ENCODE measurements at places on chromosomes 2 and 18. TPM values are rescaled to one million over a fixed set of nuclear protein-coding genes. Genes with fewer than 3 reads are reported as not detected.

GRCh38 chr2:39225567-39225966, 18.2 kb downstream of the CDKL4 start:
- H3K36me3 ChIP-seq = no peaks in the 10 kb centered on the region
- H3K4me1 ChIP-seq = peaks cover 15% of the 10 kb centered on the region
- H3K27me3 ChIP-seq = no peaks in the 10 kb centered on the region
- H3K4me3 ChIP-seq = no peak overlapping the region
- H3K27ac ChIP-seq = no peak overlapping the region

- H3K27ac ChIP-seq = no peak overlapping the region
- H3K27me3 ChIP-seq = no peaks in the 10 kb centered on the region
- H3K4me1 ChIP-seq = no peaks in the 10 kb centered on the region
- no peak overlapping the region for H3K4me3 ChIP-seq
Observed at GRCh38 chr2:233828546-233829192, 25.7 kb downstream of the HJURP start.

GRCh38 chr2:15702452-15702851, 110.8 kb downstream of the DDX1 start:
- peaks cover 2% of the 10 kb centered on the region for H3K27me3 ChIP-seq
- no peaks in the 10 kb centered on the region for H3K4me1 ChIP-seq
- H3K4me3 ChIP-seq = no peak overlapping the region
- no peak overlapping the region for H3K27ac ChIP-seq
- no peak for DNase-seq

DNA sequence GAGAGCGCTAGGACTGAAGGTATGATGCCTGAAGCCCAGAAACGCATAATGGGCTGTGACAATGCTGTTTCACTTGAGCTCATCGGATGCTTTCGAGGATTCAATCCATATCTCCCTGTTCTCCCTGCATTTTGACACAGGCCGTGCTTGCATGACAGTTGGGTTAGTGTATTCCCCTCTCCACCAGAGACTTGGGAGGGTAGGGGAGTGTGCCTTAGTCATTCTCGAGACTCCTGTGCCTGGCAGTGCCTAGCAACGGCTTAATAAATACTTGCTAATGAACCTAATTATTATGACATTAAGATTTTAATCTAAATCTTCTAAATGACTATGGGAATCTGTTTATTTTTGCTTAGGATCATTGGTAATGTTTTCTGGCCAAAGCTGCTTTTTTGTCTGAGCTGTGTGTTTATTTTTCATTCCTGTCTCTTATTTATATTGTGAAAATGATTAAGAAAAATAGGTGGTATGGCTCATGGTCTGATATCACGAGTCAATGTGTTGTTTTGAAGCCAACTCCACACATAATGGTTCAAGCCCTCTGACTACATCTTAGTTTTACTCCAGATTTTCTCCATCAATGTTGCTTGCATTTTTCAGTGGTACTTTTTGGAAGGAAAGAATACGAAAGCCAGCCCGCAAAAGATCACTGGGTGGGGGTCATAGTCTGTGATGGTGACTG, 61.3 kb downstream of the NEDD4L start:
- H3K4me1 ChIP-seq = peaks cover 4% of the 10 kb centered on the region
- H3K36me3 ChIP-seq = no peaks in the 10 kb centered on the region
- H3K4me3 ChIP-seq = no peak overlapping the region
- peaks cover 8% of the 10 kb centered on the region for H3K27me3 ChIP-seq
- no peak overlapping the region for H3K27ac ChIP-seq

GRCh38 chr18:55585920-55586561, 2.0 kb downstream of the TCF4 start:
- no peak for DNase-seq
- H3K36me3 ChIP-seq = peaks cover 2% of the 10 kb centered on the region
- H3K27me3 ChIP-seq = peaks cover 62% of the 10 kb centered on the region
- peaks cover 19% of the 10 kb centered on the region for H3K4me1 ChIP-seq
- no peak overlapping the region for H3K27ac ChIP-seq

DNA sequence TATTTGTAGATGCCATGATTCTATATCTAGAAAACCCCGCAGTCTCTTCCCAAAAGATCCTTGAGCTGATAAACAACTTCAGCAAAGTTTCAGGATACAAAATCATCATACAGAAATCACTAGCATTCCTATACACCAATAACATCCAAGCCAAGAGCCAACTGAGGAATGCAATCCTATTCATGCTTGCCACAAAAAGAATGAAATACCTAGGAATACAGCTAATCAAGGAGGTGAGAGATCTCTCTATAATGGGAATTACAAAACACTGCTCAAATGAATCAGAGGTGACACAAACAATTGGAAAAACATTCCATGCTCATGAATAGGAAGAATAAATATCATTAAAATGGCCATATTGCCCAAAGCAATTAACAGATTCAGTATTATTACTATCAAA, 551.4 kb upstream of the SLC39A10 start:
- no peak overlapping the region for H3K4me3 ChIP-seq
- H3K36me3 ChIP-seq = no peaks in the 10 kb centered on the region

- peaks cover 89% of the 10 kb centered on the region for H3K4me1 ChIP-seq
- H3K27me3 ChIP-seq = no peaks in the 10 kb centered on the region
- DNase-seq = no peak
Observed at GRCh38 chr2:143139835-143140393, 10.7 kb downstream of the ARHGAP15 start.

- no peak for DNase-seq
- no peaks in the 10 kb centered on the region for H3K4me1 ChIP-seq
- no peak overlapping the region for H3K4me3 ChIP-seq
- no peak overlapping the region for H3K27ac ChIP-seq
- H3K27me3 ChIP-seq = no peaks in the 10 kb centered on the region
Observed at GRCh38 chr18:58095222-58095621, 51.2 kb downstream of the NEDD4L start.

GRCh38 chr2:44974064-44974715, 32.7 kb downstream of the SIX3 start:
- peaks cover 16% of the 10 kb centered on the region for H3K27me3 ChIP-seq
- H3K27ac ChIP-seq = no peak overlapping the region
- no peaks in the 10 kb centered on the region for H3K4me1 ChIP-seq
- H3K4me3 ChIP-seq = no peak overlapping the region
- DNase-seq = peak; percentile 33

DNA sequence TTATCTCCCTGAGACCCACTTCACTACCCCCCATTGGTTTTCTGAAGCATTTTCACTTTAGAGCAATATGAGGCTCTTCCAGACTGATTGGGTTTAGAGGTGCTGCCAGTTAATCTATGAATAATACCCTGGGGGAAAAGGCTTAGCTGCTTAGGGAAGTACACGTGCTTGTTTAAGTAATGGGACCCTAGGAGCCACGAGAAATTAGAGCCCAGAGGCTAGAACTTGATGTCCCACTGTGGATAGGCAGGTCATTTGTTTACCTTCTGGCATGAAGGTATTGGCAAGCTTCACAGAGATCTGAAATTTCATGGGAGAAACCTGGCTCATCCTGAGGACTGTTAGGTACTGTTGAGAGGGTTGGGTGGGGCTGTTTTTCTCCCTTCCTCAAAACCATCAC, 59.7 kb downstream of the CLIP4 start:
- H3K4me1 ChIP-seq = peaks cover 5% of the 10 kb centered on the region
- H3K4me3 ChIP-seq = no peak overlapping the region
- peaks cover 15% of the 10 kb centered on the region for H3K36me3 ChIP-seq
- no peak for DNase-seq

DNA sequence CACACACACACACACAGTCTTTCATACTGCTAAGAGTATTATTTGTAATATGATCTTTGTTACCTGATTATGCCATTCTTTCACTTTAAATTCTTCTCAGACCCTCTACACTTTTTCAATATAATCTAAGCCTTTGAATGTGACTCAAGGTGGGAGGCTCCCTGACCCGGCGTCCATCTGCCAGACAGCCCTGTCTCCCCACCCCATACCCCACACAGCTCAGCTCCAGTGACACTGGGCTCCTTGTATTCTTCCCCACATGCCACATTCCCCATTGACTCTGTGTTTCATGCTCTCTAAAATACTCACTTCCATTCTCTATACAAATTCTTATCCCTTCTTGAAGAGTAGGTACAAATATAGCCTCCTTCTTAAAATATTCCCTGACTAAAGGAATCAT, 442.2 kb downstream of the TGIF1 start:
- no peak overlapping the region for H3K4me3 ChIP-seq
- peaks cover 8% of the 10 kb centered on the region for H3K27me3 ChIP-seq
- DNase-seq = no peak
- H3K27ac ChIP-seq = no peak overlapping the region
- H3K4me1 ChIP-seq = no peaks in the 10 kb centered on the region
- no peaks in the 10 kb centered on the region for H3K36me3 ChIP-seq

- no peaks in the 10 kb centered on the region for H3K27me3 ChIP-seq
- H3K36me3 ChIP-seq = no peaks in the 10 kb centered on the region
- DNase-seq = no peak
Observed at GRCh38 chr2:237131749-237132533, 46.3 kb downstream of the COPS8 start.

- H3K4me3 ChIP-seq = peak overlapping the region; percentile 90
- peaks cover 19% of the 10 kb centered on the region for H3K36me3 ChIP-seq
- H3K27me3 ChIP-seq = no peaks in the 10 kb centered on the region
- H3K27ac ChIP-seq = peak overlapping the region; percentile 84
- DNase-seq = peak; percentile 30
Observed at GRCh38 chr2:11746807-11747459, 501 bp downstream of the LPIN1 start.

DNA sequence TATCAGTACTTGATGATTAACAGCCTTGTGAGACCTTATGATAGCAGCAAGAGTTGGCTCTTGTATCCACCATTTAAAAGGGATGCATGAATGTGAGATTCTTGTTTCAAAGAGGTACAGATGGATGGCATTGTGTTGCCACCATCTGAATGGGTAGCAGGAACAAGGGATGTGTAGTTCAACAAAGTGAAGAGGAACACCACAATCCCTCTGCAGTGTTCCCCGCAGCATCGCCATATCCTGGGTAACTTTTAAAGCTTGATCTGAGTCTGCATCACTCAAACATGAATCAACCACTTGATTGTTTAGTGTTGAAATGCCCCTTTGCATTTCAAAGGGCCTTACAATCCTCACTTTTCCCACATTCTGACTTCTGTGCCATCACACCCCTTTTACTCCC, 106.7 kb downstream of the SS18 start:
- H3K4me1 ChIP-seq = no peaks in the 10 kb centered on the region
- DNase-seq = no peak
- no peak overlapping the region for H3K4me3 ChIP-seq
- peaks cover 4% of the 10 kb centered on the region for H3K27me3 ChIP-seq

DNA sequence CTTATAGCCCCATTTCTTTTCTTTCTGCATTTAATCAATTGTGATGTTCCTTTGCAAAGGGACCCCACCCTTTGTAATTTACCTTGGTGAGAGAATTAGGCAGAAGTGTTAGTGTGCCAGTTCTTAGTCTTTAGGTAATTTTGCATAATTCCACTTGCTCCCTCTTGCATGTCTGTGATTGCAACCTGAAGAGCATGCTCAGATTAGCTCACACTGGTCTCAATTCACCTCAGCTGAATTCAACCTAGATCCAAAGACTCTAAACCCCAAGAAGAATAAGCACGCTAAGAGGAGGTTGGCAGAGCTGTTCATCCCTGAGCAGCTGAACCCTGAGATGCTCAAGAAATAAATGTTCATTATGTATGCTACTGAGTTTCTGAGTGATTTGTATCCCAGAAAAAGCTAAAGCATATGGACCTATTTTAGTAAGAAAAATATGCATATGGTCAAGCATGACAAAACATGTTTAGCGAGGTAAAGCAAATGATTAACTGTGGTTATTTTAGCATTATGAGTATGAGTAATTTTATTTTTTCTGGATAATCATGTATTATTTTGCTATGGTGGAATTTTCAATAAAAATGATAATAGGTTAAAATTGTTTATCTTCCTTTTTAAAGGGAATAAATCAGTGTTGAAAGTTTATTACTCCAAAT, 299.2 kb upstream of the ZSWIM2 start:
- H3K27ac ChIP-seq = no peak overlapping the region
- no peak for DNase-seq
- H3K4me3 ChIP-seq = no peak overlapping the region
- no peaks in the 10 kb centered on the region for H3K27me3 ChIP-seq

GRCh38 chr18:26356045-26356785, 130.0 kb downstream of the TAF4B start:
- H3K36me3 ChIP-seq = peaks cover 27% of the 10 kb centered on the region
- H3K27me3 ChIP-seq = no peaks in the 10 kb centered on the region
- no peak overlapping the region for H3K4me3 ChIP-seq

- no peak overlapping the region for H3K27ac ChIP-seq
- H3K4me3 ChIP-seq = no peak overlapping the region
- no peaks in the 10 kb centered on the region for H3K27me3 ChIP-seq
- DNase-seq = no peak
Observed at GRCh38 chr18:45871431-45872084, 46.1 kb downstream of the SIGLEC15 start.

DNA sequence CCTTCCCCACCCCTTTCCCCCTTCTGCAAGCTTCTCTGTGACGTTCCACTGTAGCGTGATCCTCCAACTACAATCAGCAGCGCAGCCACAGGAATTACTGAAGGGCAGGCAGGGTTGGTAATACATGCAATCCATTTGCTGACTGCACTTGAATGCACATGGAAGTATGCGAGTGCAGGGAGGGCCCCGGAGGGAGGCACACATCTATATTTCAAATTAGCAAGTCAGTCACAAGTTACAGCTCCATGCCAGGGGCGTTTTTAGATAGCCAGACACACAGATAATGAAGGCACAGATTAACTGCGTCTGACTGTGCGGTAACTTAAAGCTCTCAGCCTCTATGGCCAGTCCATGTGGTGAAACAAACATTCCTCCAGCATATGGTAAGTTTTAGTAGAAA, 209.2 kb upstream of the GATA6 start:
- no peak for DNase-seq
- H3K27ac ChIP-seq = no peak overlapping the region
- H3K27me3 ChIP-seq = peaks cover 8% of the 10 kb centered on the region

GRCh38 chr2:146241023-146241422, 1603.8 kb upstream of the ACVR2A start:
- no peaks in the 10 kb centered on the region for H3K4me1 ChIP-seq

DNA sequence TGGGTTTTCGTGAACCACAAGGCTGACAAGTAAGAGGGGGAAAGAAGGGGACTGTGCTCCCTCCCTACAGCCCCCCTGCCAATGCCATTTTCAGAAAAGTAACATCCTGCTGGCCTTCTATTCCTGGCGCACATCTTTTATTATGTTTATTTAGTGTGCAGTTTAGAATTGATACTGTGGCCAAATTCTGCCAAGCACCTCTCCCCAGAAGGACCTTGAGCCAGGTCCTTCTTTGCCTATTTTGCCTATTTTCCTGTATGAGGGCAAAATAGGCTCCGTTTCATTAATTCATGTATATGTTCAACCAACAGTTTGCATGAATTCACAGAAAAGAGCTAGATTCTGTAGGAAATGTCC, 136.0 kb downstream of the MYO3B start:
- H3K4me3 ChIP-seq = no peak overlapping the region
- DNase-seq = no peak
- H3K27ac ChIP-seq = no peak overlapping the region
- no peaks in the 10 kb centered on the region for H3K4me1 ChIP-seq
- peaks cover 21% of the 10 kb centered on the region for H3K27me3 ChIP-seq

PID1 gene
- not detected for total RNA-seq

TMEM198 gene
- 1.1 TPM for total RNA-seq

ALLC gene
- total RNA-seq = not detected

PTRHD1 gene
- 21.7 TPM for total RNA-seq

CHCHD5 gene
- 40.3 TPM for total RNA-seq
